ENCODE measurements at places on chromosomes 11 and 22. TPM values are rescaled to one million over a fixed set of nuclear protein-coding genes. Genes with fewer than 3 reads are reported as not detected.

DNA sequence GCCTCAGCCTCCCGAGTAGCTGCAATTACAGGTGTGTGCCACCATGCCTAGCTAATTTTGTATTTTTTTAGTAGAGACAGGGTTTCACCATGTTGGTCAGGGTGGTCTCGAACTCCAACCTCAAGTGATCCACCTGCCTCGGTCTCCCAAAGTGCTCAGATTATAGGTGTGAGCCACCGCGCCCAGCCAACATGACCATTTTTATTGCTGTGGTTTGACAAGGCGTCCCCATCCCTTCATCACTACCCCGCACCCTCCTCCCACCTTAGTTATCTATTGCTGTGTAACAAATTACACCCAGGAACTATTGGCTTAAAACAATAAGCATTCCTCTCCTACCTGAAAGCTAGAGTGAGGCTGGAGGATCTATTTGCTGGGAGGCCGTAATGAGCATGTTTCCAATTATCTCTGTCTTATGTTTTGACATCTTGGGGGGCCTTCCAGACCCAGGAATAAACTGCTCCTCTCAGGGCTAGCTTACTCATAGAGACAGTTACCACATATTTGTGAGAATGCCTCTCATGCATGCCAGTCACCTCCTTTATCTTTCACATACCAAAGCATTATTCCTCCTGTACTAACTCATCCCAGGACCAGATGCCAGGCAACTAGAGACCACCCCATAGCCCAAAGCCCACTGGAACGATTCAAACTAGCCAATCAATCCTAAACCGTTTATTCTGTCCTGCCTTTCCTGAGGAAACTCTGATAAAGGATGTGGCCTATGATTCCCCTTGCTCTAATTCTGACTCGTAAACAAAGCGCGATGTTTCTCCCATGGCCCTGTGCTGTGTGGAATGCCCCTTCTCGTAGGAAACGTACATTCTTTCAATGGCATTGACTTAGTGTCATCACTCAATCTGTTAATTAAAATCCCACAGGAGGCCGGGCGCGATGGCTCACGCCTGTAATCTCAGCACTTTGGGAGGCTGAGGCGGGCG lies 19.4 kb downstream of the SNU13 start:
- peak; percentile 63 for DNase-seq

DNA sequence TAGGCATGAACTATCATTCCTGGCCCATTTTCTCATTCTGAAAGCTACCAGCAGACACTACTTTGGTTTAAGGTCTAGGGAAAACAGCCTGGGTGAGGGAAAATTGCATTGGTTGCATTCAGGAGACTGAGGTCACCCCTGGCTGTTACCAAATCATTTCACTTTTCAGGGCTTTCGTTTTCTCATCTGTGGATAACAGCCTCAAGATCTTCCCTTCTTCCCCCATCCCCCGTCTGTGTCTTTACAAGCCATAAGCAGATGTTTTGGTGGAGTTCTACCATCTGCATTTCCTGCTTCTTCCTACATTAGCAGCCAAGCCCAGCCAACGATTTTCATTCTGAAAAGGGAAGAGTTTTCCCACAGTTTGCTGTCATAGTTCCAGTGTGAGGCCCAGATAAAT lies 130.4 kb downstream of the HIPK3 start:
- DNase-seq: no peak

GRCh38 chr11:108593923-108594434 lies 411 bp upstream of the EXPH5 start:
- no peak for DNase-seq

DNA sequence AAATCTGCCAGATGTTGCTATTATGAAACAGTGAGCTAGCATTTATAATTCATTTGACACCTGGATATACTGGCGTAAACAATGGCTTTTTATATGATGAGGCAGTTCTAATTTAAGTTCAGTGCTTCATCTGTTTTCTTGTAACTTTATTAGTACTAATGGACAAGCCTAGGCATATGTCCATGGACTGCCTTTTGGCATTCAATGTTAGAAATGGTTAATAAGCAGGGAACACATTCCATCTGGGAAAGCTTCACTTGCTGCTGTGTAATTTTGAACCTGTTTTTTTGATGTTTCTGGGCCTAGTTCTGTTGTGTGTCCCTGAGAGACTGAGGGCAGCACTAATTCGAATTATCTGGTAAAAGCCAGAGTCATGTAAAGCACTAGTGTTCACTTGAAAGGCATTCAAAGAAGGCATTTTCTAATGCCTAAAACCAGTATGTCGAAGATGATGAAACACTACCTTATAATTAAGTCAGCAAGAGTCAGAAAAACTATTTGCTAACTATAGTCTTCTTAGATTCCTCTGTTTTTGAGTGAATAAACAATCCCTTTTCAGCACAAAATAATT lies 138.5 kb downstream of the SWAP70 start:
- DNase-seq: peak; percentile 46

NCF4 gene
- not detected for total RNA-seq
